Smooth muscle cell of the coronary artery (primary cell): ENCODE measurements at places on chromosomes 5 and 9. TPM values are rescaled to one million over a fixed set of nuclear protein-coding genes. Genes with fewer than 3 reads are reported as not detected.

Gene PTGS1
- 27.1 and 116 TPM in 2 replicates for total RNA-seq

Gene TRIM14
- 0.47 and 1.7 TPM in 2 replicates for total RNA-seq

Gene FABP6
- total RNA-seq, result not detected in 2 replicates

Gene ACOT12
- not detected in 2 replicates for total RNA-seq

Gene PCDHB11
- 0.38 and 0.70 TPM in 2 replicates for total RNA-seq

Gene PROP1
- total RNA-seq, result not detected in 2 replicates

Gene SLC25A46
- total RNA-seq, result 72.5 and 93.4 TPM in 2 replicates

Gene SPINK13
- total RNA-seq, result not detected in 2 replicates

Gene IL17B
- not detected in 2 replicates for total RNA-seq

Gene SLC45A2
- total RNA-seq, result 0.35 TPM in 1 of 2 replicates, not detected in the other

Gene ROR2
- total RNA-seq, result under 0.01 and 29.1 TPM in 2 replicates

Gene PCDHGA3
- 0.23 and 0.98 TPM in 2 replicates for total RNA-seq

Gene PCDHB10
- 0.59 and 0.68 TPM in 2 replicates for total RNA-seq

Gene AGXT2
- total RNA-seq, result not detected in 2 replicates

Gene BARHL1
- not detected in 2 replicates for total RNA-seq

Gene NEUROG1
- total RNA-seq, result not detected in 2 replicates
